Activated CD4-positive, alpha-beta memory T cell treated with anti-CD3 and anti-CD28 coated beads, Interleukin-2, amount 10 ng/mL, durations not matched to agents 7 days and 5 days (primary cell): ENCODE measurements at places on chromosomes 2 and 18. TPM values are rescaled to one million over a fixed set of nuclear protein-coding genes. Genes with fewer than 3 reads are reported as not detected.

MOGAT1 gene
- not detected for total RNA-seq

SIX3 gene
- 0.08 TPM for total RNA-seq

COL6A3 gene
- 1.3 TPM for total RNA-seq

SOX11 gene
- total RNA-seq: not detected

TBR1 gene
- total RNA-seq: not detected

C1GALT1C1L gene
- total RNA-seq: not detected

HDHD2 gene
- 35.2 TPM for total RNA-seq
